COLO829 (cell line): ENCODE measurements at places on chromosomes 11 and 22.

DNA sequence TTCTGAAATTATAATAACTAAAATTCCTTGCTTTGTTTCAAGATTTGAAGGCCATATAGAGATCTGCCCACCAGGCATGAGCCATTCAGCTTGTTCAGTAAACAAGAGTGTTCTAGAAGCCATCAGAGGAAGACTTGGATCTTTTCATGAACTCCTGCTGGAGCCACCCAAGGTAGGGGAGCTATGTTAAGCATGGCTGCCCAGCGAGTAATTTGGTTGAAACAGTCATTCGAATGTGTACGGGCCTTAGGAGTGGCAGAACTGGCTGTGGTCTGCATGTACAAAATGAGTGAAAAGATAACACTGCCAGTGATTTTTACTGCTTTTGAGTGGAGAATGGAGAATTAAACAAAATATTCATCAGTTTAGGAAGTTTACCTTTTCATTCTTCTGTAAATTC is 103.7 kb downstream of the PPP6R3 start:
- DNase-seq: no peak

DNA sequence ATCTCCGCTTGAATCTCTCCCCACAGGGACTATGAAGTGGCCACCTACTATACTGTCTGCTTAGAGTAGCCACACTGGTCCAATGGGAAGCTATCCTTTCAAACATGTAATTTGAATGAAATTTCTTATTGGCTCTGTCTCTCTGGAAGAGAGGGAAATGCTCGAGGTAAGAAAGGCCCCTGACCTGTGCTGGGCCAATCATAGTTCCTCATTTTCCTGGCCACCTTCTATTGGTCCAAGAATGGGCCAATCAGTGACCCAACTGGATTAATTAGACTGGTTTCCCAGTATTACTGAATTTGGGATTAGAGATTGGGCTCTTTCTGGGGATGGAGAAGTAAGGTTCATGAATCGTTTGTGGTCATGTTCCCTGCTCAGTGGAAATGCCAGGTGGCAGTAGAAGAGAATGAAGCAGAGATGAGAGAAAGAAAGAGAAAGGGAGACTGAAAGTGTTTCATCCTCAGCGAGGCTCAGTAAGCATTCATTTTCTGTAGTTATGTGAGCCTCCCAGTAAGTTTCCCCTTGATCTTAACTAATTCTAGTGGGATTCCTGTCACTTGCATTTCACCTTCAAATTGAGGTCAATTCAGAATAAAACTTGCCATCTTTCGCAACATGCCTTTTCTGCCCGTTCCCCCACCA is 8.4 kb upstream of the MMP20 start:
- DNase-seq: no peak

- no peak for DNase-seq
These were observed 53.1 kb upstream of the GRK2 start for GRCh38 chr11:67213178-67213621.

DNA sequence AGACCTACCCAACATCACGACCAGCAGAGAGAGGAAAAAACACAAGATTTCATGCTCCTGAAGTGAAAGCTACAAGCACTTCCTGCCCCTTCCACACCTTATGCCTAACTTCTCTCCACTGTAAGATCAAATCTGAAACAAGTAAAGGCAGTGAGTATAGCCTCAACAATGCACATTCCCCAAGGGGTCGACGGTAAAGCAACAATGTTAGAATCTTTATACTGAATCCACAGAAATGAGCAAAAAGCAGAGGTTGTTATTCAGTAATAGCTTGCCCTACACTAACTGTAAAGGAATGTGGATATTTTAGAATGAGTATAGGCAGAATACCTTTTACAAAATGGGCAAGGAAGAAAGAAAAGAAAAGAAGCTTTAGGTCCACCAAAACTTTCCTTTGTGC is 15.6 kb downstream of the ARFGAP3 start:
- no peak for DNase-seq
